Testis (tissue), 5 donors: ENCODE measurements at places on chromosomes 7 and 10. TPM values are rescaled to one million over a fixed set of nuclear protein-coding genes. Genes with fewer than 3 reads are reported as not detected.

The AKR1C4 gene
- 1.9 TPM for polyA plus RNA-seq

The ATG9B gene
- 24.8 TPM for polyA plus RNA-seq

The CLDN15 gene
- 12.1 TPM for polyA plus RNA-seq

The CCDC3 gene
- polyA plus RNA-seq = 35.5 TPM

The GNAT3 gene
- 0.38 TPM for polyA plus RNA-seq

The YWHAG gene
- 67.4 TPM for polyA plus RNA-seq

The NPFFR1 gene
- polyA plus RNA-seq = 2.6 TPM

The ANXA8 gene
- 6.7 TPM for polyA plus RNA-seq

The ELFN1 gene
- 2.3 TPM for polyA plus RNA-seq

The TAS2R38 gene
- not detected for polyA plus RNA-seq

The ZP3 gene
- 2.0 TPM for polyA plus RNA-seq

The TMEM176B gene
- polyA plus RNA-seq = 69.3 TPM

The SFXN2 gene
- polyA plus RNA-seq = 4.4 TPM

The ZNF804B gene
- not detected for polyA plus RNA-seq

The CPVL gene
- 55.1 TPM for polyA plus RNA-seq

The MRC1 gene
- 20.4 TPM for polyA plus RNA-seq

The TCF7L2 gene
- 18.5 TPM for polyA plus RNA-seq

The CPN1 gene
- 2.4 TPM for polyA plus RNA-seq

The SPDYE2B gene
- 3.3 TPM for polyA plus RNA-seq

The PITX3 gene
- polyA plus RNA-seq = 0.69 TPM

The CPA2 gene
- 1.1 TPM for polyA plus RNA-seq

The ACSL5 gene
- 20.1 TPM for polyA plus RNA-seq

The MACC1 gene
- 0.17 TPM for polyA plus RNA-seq

The AKR1D1 gene
- polyA plus RNA-seq = 6.9 TPM
